SK-N-SH (cell line): ENCODE measurements at places on chromosomes 1 and 21.

- H3K27me3 ChIP-seq = peaks cover 18% of the 10 kb centered on the region; the same call in 1 of the 2 replicates
- no peak for DNase-seq
- H3K27ac ChIP-seq = no peak overlapping the region
- H3K4me3 ChIP-seq = no peak overlapping the region
Measured at GRCh38 chr1:91856996-91857395, 29.0 kb downstream of the TGFBR3 start.

DNA sequence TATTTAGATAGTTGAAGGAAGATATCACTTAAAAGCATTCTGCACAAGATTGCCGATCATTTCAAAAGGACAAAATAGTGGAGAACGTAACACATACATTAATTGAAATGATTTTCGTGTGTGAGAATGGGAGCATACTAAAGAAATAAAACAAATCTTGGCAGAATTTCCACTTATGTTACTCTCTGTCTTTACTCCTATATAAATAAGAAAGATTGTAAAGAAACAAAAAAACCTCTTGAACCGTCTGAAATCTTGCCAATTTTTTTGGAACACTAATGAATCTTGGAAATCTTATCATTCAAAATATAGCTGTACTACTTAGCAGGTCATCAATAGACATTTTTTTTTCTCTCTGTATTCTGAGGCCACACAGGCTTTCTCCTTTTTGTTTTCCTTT, 528.8 kb upstream of the NCAM2 start:
- no peaks in the 10 kb centered on the region for H3K27me3 ChIP-seq
- no peak overlapping the region for H3K27ac ChIP-seq
- no peak overlapping the region for H3K4me3 ChIP-seq
- DNase-seq = no peak
- no peaks in the 10 kb centered on the region for H3K36me3 ChIP-seq
- no peaks in the 10 kb centered on the region for H3K4me1 ChIP-seq

GRCh38 chr1:234529095-234529949, 50.3 kb upstream of the TARBP1 start:
- no peak overlapping the region for H3K27ac ChIP-seq
- DNase-seq = no peak
- H3K4me3 ChIP-seq = no peak overlapping the region

- no peaks in the 10 kb centered on the region; the same call in 1 of the 2 replicates for H3K4me1 ChIP-seq
- H3K4me3 ChIP-seq = no peak overlapping the region
- no peak for DNase-seq
- H3K27me3 ChIP-seq = no peaks in the 10 kb centered on the region
Measured at GRCh38 chr1:98429965-98430443, 231.5 kb upstream of the SNX7 start.
